ENCODE measurements at places on chromosomes 1 and 21.

DNA sequence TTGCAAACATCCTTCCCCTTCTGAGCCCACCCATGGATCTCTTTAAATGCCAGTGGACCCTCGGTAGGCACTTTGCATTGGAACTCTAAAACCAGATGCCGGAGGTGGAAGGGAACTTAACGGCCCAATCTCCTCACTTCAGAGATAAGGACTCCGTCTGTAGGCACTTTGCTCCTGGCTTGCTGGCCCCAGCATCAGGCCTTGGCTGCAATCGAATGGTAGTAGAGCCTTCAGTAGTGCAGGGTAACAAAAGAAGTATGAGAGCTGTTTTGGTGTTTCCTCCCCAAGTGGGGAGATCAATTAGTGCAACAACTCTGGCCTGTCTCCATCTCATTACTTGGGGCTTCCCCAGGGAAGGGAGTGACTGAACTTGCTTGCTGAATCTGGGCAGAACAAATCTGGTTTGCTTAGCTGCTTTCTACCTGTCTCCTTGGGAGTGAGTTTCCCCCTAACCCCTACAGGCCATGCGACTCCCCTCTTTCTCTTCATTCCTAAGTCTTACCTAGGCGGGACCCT lies 70.8 kb downstream of the TENT5C start:
- H3K27me3 ChIP-seq = no peaks in the 10 kb centered on the region
- H3K27ac ChIP-seq = no peak overlapping the region
- H3K4me1 ChIP-seq = peaks cover 8% of the 10 kb centered on the region
- no peaks in the 10 kb centered on the region for H3K36me3 ChIP-seq

DNA sequence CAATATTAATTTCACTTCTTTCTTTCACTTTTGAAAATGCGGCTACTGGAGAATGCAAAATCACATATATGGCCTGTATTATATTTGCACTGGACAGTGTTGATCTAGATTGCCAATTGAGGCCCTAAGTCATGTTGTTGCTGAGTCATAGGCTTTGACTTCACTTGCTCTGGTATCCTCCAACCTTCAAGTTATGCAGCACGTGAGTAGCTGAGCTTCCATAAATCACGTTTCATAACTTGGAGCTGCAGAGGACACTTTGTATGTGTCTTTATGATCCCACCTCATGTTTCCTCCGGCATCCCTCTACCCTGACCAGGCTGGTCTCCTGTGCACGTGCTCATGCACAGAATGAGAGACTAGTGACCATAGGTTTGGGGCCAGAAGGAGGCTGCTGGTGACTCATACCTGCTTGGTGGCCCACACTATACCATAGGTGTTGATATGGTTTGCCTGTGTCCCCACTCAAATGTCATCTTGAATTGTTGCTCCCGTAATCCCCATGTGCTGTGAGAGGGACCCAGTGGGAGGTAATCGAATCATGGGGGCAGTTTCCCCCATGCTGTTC lies 103.0 kb upstream of the TSPAN2 start:
- H3K27me3 ChIP-seq = no peaks in the 10 kb centered on the region
- no peak for DNase-seq
- H3K4me3 ChIP-seq = no peak overlapping the region
- peaks cover 38% of the 10 kb centered on the region for H3K4me1 ChIP-seq

GRCh38 chr1:30975217-30975616 lies 66.7 kb upstream of the SDC3 start:
- H3K36me3 ChIP-seq = peaks cover 23% of the 10 kb centered on the region
- no peaks in the 10 kb centered on the region for H3K4me1 ChIP-seq
- no peak overlapping the region for H3K4me3 ChIP-seq
- peak; percentile 42 for DNase-seq
- H3K27ac ChIP-seq = no peak overlapping the region

- H3K4me1 ChIP-seq = peaks cover 2% of the 10 kb centered on the region
- DNase-seq = no peak
- H3K36me3 ChIP-seq = no peaks in the 10 kb centered on the region
- H3K27me3 ChIP-seq = no peaks in the 10 kb centered on the region
- no peak overlapping the region for H3K4me3 ChIP-seq
Observed at GRCh38 chr1:59071289-59071688, 225.6 kb upstream of the FGGY start.

GRCh38 chr1:201769966-201770365 lies 59.0 kb upstream of the IPO9 start:
- H3K27me3 ChIP-seq = no peaks in the 10 kb centered on the region
- H3K4me1 ChIP-seq = peaks cover 4% of the 10 kb centered on the region
- H3K36me3 ChIP-seq = no peaks in the 10 kb centered on the region
- H3K4me3 ChIP-seq = no peak overlapping the region
- no peak overlapping the region for H3K27ac ChIP-seq

- DNase-seq = peak; percentile 17
- no peak overlapping the region for H3K4me3 ChIP-seq
- H3K36me3 ChIP-seq = no peaks in the 10 kb centered on the region
- no peaks in the 10 kb centered on the region for H3K27me3 ChIP-seq
- H3K4me1 ChIP-seq = peaks cover 2% of the 10 kb centered on the region
Observed at GRCh38 chr1:245475126-245475525, 320.3 kb downstream of the KIF26B start.
